ENCODE measurements at places on chromosomes 5 and 9.

DNA sequence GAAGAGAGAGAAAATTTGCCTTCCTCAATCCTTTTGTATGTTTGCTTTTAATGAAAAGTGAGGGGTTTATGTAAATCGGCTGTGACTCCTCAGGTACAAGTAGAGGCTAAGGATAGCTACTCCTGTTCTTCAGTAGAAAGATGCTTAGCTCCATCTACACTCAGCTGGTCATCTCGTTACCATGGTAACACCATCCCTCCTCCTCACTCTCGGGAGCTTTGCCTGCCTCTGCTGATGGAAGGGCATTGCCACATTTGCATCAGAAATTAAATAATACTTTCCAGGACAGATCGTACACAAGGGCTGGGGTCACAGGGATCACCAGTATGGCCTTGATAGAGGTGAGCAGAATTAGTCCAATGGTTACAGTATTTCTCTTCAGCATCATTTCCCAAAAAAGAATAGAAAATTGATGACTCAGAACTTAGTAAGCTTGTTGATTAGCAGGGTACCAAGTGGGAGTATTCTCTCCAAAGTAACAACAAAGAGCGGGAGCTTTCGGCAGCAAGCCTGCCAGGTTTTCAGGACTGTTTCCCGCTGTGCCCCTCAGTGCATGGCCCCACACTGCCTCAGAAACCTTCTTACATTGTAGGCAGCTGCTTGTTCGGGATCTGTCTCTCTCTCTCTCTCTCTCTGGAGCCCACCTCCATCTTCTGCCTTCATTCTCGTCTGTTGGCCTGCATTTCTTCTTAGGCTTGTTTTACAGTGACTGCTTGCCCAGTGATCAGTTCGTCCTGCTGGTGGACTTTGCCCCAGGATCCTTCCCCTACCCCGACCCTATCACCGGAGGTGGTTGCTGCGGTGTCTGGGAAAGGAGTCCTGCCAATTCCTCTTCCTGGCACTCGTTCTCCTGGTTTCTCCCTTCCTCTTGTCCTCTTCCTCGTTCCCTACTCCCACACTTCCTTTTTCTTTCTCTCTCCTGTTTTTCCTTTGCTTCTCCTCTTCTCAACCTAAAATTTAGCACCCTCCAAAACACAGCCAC is 51.9 kb upstream of the SNAPC3 start:
- DNase-seq = peak; percentile 7

DNA sequence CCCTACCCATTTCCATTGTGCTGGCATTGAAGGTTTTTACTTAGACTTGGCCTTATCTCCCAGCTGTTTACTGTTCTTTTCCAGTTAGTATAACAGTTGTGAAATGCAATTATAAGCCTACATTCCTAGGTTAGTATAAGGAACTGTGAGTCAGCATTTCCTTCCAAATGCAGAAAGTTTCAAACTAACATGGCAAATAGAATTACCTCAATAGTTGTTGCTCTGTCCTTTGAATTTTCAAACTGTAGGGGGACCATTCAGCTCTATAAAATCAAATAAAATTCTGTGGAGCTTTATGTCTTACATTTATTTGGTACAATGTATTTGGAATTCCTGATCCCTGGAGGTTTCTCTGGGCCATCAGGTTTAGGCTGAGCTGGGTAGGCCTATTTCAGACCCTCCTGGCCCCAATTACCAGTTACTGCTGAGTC is 47.2 kb downstream of the ARHGEF28 start:
- DNase-seq = peak; percentile 82

GRCh38 chr5:142320430-142320738 is 4.4 kb downstream of the SPRY4 start:
- DNase-seq = peak; percentile 35

- no peak for DNase-seq
These were observed 75.1 kb downstream of the SH3GL2 start for GRCh38 chr9:17653947-17654465.

GRCh38 chr9:72292256-72292682 is 72.7 kb downstream of the ZFAND5 start:
- DNase-seq = peak; percentile 56

DNA sequence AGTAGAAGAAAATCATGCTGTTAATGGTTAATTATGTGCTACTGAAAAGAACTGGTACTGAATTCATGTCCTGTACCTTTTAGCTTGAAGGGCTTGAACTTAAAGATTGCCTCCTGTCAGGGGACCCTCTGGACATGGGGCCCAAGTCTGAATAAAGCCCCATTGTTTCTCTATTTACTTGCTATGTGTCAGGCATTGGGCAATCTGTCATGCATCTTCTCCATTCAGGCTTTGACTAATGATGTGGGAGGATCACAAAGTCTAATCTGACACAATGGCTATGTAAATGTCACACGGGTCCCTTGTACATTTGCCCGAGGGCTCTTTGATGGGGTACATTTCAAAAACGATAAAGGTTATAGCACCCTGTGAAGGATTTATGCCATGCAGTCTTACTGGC is 64.0 kb upstream of the TUSC1 start:
- no peak for DNase-seq

DNA sequence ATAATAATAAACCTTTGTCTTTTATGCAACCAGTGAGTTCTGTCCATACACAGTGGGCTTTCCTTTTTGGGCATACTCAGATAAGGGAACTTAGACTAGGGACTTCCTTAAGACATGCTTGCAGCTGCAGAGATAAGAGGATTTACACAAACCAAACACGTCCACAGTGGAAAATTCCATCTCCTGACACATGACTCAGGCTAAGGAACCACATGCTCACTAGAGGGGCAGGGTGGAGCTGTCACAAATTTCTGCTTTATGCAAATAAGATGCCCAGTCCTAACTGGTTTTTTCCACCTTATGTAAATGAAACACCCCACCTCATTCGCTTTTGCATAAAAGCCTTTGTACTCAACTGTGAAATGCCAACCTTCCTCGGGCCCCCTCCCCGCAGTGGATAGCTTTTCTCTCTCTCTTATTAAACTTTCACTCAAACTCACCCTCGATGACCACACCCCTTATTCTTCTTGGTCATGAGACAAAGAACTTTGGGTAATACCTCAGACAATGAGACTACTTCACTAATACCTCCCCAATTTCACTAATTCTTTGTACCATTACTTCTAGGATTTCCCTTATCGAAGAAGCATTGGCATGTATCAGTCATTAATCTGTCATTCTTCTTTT is 170.3 kb upstream of the FTMT start:
- no peak for DNase-seq

DNA sequence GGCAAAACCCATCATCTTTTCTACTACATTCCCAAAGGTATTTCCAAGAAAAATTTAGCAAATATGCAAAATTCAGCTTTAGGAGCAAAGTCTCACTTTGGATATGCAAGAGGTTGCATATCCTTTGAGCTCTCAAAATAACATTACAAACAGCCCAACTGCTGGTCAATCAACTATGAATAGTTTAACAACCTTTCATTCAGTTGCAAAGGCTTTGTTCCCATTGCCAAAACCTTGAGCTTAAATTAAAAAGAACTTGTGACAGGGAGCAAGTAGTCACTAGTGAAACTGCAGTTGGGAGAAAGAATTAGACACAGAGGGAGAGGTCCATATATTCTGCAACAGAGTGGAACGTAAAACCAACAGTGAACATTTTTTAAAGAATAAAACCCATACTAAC is 8.8 kb downstream of the ZNF608 start:
- no peak for DNase-seq

GRCh38 chr5:98519571-98519970 is 253.9 kb upstream of the RGMB start:
- no peak for DNase-seq

- DNase-seq = no peak
These were observed 344.6 kb downstream of the OSTF1 start for GRCh38 chr9:75432888-75433287.

DNA sequence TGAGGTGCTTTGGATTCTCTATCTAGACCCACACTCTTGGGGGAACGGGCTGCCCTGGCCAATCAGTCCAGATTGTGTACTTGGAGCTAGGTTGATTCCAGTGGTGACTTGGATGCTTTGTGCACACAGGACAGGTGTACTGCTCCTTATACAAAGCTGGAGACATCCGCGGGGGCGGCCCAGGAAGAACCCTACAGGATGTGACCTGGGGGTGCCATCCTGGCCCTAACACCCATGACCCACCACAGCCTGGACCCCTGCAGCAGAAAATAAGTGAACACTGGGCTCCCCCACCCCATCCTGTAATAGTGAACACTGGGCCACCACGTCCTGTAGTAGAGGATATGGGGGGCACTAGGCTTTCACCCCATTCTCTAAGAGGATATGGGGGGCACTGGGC is 12.1 kb upstream of the PLEKHG4B start:
- no peak for DNase-seq

DNA sequence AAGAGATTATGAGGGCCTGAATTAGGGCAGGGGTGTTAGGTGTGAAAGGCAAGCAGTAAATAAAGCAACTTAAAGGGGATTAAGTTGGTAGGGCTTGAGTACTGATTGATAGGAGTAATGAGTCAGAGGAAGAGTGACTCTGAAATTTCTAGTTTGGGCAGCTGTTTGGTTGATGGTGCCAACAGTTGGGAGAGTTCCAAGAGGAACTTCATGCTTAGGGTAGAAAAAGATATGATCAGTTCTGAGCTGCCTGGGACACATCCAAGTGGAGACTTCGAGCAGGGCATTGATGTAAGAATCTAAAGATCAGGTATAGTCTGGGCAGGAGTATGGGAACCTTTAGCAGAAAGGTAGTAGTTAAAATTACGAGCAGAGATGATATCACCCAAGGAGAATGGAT is 10.2 kb downstream of the MAMDC2 start:
- no peak for DNase-seq

DNA sequence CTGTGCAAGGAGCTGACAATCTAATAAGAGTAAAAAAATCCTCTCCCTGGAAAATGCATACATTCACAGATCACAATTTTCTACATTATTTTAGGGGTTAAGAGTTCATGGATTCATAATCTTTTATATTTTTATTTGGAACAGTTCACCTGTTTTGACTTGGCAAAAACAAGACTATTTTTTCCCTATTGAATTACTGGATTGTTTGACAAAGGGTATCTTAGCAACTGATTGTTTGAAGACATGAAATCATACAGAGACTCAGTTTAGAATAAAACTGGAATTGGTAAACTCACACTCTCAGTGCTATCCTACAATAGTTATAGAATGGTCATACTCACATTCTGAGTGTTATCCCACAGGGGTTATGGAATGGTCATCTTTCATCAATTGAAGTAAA is 358.2 kb upstream of the PTGER4 start:
- no peak for DNase-seq

DNA sequence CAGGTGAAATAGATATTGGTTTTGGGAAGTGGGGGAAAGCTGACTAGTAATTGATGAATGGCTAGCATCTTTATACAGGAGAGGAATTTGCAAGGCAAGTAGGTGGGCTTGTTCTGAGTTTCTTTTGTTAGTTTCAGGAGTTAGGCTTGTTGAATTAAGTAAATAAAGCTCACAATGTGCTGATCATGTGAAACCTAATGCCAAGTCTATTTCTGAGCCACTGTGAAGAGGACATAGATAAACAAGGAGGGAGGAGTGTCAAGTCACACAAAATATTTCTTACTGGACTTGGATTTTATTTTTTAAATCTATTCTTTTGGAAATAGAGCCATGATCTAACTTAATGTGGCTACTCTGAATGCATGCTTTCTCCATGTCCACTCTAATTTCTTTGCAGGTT is 19.9 kb downstream of the GDA start:
- DNase-seq = no peak

- peak; percentile 33 for DNase-seq
These were observed 72.9 kb downstream of the ANGPTL2 start for GRCh38 chr9:127049581-127049980.

- DNase-seq = no peak
These were observed 18.7 kb upstream of the GRPEL2 start for GRCh38 chr5:149326611-149327010.

GRCh38 chr5:89668821-89669220 is 740.7 kb downstream of the CETN3 start:
- no peak for DNase-seq

All from EH (cell line).